ENCODE measurements at places on chromosomes 12 and 14. TPM values are rescaled to one million over a fixed set of nuclear protein-coding genes. Genes with fewer than 3 reads are reported as not detected.

- H3K27ac ChIP-seq = peak overlapping the region; percentile 63
- H3K36me3 ChIP-seq = no peaks in the 10 kb centered on the region
- no peaks in the 10 kb centered on the region for H3K27me3 ChIP-seq
- peaks cover 24% of the 10 kb centered on the region for H3K4me1 ChIP-seq
- peak; percentile 66 for DNase-seq
Observed at GRCh38 chr12:95633049-95633731, 81.9 kb upstream of the USP44 start.

- H3K4me1 ChIP-seq = no peaks in the 10 kb centered on the region
- no peak overlapping the region for H3K4me3 ChIP-seq
- no peaks in the 10 kb centered on the region for H3K36me3 ChIP-seq
- no peak overlapping the region for H3K27ac ChIP-seq
- no peak for DNase-seq
Observed at GRCh38 chr12:125142601-125143000, 77.4 kb downstream of the AACS start.

DNA sequence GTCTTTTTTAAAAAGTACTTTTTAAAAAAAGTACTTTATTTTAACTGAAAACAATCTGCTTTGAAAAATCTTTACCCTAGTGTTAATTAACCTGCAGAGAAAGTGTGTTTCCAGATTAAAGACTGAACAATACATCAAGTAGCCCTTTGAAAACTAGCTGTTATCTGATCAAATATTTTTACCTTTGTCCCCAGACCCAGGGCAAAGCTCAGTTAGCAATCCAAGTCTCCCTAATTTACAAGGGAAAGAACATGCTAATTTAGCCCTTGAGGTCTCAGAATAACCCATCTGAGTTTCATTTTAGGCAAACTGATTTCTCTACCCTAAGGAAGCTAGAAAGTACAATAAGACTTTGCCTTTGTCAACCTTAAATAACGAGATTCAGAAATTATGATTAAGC lies 91.2 kb downstream of the PPM1H start:
- no peaks in the 10 kb centered on the region for H3K27me3 ChIP-seq
- no peak overlapping the region for H3K27ac ChIP-seq
- no peak for DNase-seq
- H3K4me1 ChIP-seq = no peaks in the 10 kb centered on the region

DNA sequence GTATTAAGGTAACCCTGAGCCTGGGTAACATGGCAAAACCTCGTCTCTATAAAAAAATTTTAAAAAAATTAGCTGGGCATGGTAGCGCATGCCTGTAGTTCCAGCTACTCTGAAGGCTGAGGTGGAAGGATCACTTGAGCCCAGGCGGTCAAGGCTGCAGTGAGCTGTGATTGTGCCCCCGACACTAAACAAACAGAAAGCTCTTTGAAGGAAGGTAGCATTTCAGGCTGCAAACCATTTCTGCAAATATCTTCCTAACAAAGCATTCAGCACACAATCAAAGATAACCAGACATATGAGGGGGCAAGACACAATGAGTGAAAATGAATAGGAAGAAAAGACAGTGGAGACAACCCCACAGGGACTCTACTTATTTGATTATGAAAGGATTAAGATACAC lies 118.7 kb downstream of the PRIMA1 start:
- no peaks in the 10 kb centered on the region for H3K36me3 ChIP-seq
- no peaks in the 10 kb centered on the region for H3K4me1 ChIP-seq
- no peak for DNase-seq
- no peak overlapping the region for H3K4me3 ChIP-seq
- H3K27me3 ChIP-seq = no peaks in the 10 kb centered on the region

DNA sequence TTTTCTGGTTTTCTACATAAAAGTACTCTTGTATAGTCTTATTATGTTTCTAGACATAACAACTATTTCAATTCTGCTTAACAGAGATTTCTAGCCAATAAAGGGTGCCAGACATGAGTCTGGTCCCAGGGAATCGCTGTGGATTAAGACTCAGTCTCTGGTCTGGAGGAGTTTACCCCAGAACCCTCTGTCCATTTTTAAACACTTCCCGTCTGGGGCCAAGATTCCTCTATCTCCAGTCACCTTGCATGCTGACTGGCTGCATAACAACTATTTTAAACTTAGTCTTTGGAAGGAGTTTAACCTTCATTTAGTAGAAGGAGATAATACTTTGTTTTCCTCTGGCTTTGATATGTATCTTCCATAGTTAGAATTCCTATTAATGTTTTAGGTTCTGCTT lies 163.1 kb upstream of the IFNG-AS1 start:
- H3K36me3 ChIP-seq = no peaks in the 10 kb centered on the region
- no peaks in the 10 kb centered on the region for H3K4me1 ChIP-seq
- H3K27ac ChIP-seq = no peak overlapping the region

- H3K27me3 ChIP-seq = no peaks in the 10 kb centered on the region
- DNase-seq = no peak
- H3K36me3 ChIP-seq = no peaks in the 10 kb centered on the region
Observed at GRCh38 chr12:105658389-105658788, 327.9 kb downstream of the C12orf75 start.

DNA sequence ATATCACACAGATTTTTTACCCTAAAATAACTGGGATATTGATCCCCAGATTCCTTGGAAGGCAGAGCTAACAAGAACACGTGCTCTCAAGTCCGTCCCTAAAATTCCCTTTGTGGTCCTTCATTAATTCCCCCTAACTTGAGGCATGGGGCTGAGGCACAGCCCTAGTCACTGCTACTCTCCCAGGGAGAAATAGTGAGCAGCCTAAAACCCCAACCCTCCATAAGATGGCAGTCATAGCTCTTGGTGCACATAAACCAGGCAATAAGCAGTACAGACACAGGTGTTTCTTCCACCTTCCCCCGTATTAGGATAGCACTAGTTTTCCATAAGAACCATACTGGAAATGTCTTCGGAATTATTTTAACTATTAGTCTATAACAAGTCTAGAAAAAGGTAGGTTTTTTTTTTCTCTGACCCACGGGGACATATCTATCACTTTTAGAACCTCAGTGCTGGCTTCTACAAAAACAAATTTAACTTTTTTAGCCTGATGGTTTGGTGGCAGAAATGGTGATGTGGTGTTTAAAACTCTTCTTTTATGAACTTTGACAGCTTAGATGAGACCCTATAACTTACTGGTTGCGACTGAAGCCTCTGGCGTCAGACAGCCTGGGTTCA lies 3.1 kb upstream of the ARHGEF40 start:
- H3K4me1 ChIP-seq = peaks cover 27% of the 10 kb centered on the region
- no peaks in the 10 kb centered on the region for H3K36me3 ChIP-seq
- no peaks in the 10 kb centered on the region for H3K27me3 ChIP-seq
- H3K27ac ChIP-seq = no peak overlapping the region
- no peak for DNase-seq
- no peak overlapping the region for H3K4me3 ChIP-seq

GRCh38 chr14:61329478-61330051 lies 8.2 kb downstream of the PRKCH start:
- H3K4me1 ChIP-seq = no peaks in the 10 kb centered on the region
- H3K27me3 ChIP-seq = no peaks in the 10 kb centered on the region
- DNase-seq = no peak
- H3K4me3 ChIP-seq = no peak overlapping the region
- no peaks in the 10 kb centered on the region for H3K36me3 ChIP-seq

DNA sequence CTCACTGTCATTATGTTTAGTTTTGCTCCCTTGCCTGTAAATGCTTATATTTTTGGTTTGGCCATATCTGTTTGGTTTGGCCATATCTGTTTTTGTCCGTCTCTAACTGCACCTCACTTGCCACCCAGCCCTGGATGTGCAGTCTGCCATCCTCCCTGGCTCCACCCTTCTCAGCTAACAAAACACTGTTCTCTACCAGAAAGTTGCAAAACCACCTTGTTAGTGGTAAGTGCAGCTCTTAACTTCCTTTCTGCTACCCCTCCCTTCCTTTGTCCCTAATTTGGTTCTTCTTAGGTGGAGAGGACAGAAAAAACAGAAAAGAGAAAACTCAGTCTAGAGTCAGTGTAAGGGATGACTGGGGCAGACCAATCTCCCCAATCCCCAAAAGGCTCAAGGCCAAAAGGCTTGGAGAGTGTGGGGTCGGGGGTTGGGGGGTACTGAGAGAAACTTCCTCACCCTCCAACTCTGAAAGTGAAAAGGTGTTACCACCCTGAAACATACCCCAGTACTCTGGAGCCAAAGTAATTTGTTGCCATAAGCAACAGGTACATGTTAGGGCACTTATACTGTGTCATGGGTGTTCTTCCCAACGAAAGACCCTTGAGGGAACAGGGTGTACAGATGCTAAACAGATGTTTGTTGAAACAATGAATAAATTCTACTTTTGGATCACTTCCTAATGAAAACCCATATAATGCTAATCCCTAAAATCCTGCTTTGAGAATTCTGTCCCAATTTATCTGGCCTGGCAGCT lies 5.0 kb downstream of the BIN2 start:
- H3K4me1 ChIP-seq = no peaks in the 10 kb centered on the region
- H3K27ac ChIP-seq = peak overlapping the region; percentile 52
- no peaks in the 10 kb centered on the region for H3K27me3 ChIP-seq

- H3K4me1 ChIP-seq = no peaks in the 10 kb centered on the region
- no peaks in the 10 kb centered on the region for H3K27me3 ChIP-seq
- no peaks in the 10 kb centered on the region for H3K36me3 ChIP-seq
- H3K27ac ChIP-seq = no peak overlapping the region
Observed at GRCh38 chr14:48350971-48351370, 675.6 kb upstream of the MDGA2 start.

GRCh38 chr12:49669796-49670195 lies 37.4 kb downstream of the FMNL3 start:
- H3K27ac ChIP-seq = no peak overlapping the region
- H3K27me3 ChIP-seq = no peaks in the 10 kb centered on the region
- H3K36me3 ChIP-seq = no peaks in the 10 kb centered on the region
- DNase-seq = no peak

GRCh38 chr12:105214148-105214547 lies 21.8 kb downstream of the APPL2 start:
- no peaks in the 10 kb centered on the region for H3K27me3 ChIP-seq
- no peak overlapping the region for H3K4me3 ChIP-seq
- peak overlapping the region; percentile 73 for H3K27ac ChIP-seq
- no peak for DNase-seq
- H3K4me1 ChIP-seq = peaks cover 32% of the 10 kb centered on the region

GRCh38 chr12:51667269-51667668 lies 76.2 kb downstream of the SCN8A start:
- no peaks in the 10 kb centered on the region for H3K27me3 ChIP-seq
- no peak overlapping the region for H3K4me3 ChIP-seq
- DNase-seq = no peak
- H3K4me1 ChIP-seq = no peaks in the 10 kb centered on the region

DNA sequence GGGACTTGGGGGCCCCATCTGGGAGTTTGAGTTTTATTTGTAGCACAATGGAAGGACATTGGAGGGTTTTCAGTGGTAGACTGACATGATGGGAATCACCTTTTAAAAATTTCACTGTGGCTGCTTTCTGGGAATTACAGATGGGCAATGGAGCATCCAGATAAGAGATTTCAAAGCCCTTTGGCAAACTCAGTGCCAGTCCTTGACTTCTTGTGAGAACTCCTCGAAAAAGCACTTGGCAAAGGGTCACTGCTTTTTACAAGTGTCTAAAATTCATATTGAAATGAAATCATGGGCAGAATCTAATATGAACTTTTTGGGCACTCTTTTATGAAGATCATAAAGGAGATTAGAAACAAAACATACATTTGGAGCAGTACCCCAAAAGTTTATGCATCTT lies 34.3 kb upstream of the IGF1 start:
- no peak for DNase-seq
- no peak overlapping the region for H3K4me3 ChIP-seq
- no peak overlapping the region for H3K27ac ChIP-seq
- peaks cover 7% of the 10 kb centered on the region for H3K4me1 ChIP-seq
- no peaks in the 10 kb centered on the region for H3K36me3 ChIP-seq
- H3K27me3 ChIP-seq = no peaks in the 10 kb centered on the region

DNA sequence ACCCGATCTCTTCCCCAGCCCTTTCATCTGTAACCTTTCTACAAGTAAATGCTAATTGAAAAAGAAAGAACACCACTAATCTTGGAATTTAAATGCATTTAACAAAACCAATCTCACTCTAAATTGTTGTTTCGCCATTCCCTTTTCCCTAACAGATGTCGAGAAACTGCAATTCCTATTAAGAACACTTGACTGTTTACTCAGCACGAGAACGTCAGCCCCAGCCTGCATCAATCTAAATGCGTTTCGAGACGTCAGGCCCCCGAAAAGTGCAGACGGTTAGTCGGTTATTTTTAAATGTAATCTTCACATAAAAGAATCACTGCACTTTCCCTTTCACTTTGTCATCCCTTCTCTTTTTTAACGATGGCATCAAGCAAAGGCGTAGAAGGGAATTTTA lies 837.6 kb downstream of the VRK1 start:
- H3K4me1 ChIP-seq = no peaks in the 10 kb centered on the region
- no peak overlapping the region for H3K4me3 ChIP-seq
- H3K36me3 ChIP-seq = no peaks in the 10 kb centered on the region
- no peak for DNase-seq
- no peaks in the 10 kb centered on the region for H3K27me3 ChIP-seq
- no peak overlapping the region for H3K27ac ChIP-seq

DNA sequence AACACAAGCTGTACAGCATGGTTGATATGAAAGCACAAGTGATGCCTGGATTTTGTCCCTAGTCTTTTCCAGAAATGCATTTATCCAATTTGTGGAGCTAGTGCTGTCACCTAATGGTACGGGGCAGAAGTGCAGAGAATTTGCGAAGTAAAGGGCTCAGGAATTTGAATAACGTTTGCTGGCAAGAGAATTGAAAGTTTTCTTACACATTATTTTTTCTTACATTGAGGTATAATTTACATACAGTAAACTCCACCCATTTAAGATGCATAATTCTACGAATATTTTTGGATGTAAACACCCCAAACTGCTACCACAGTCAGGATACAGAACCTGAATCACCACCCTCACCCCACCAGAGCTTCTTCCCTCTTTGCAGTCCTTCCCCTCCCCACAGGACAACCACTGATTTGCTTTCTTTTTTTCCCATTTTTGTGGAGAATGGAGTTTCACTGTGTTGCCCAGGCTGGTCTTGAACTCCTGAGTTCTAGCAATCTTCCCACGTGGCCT lies 3.5 kb downstream of the AICDA start:
- no peaks in the 10 kb centered on the region for H3K4me1 ChIP-seq
- H3K36me3 ChIP-seq = no peaks in the 10 kb centered on the region
- peak overlapping the region; percentile 6 for H3K27ac ChIP-seq
- DNase-seq = peak; percentile 80
- H3K27me3 ChIP-seq = no peaks in the 10 kb centered on the region
- no peak overlapping the region for H3K4me3 ChIP-seq

SMOC1 gene
- 0.38 TPM for total RNA-seq

ZDHHC22 gene
- not detected for total RNA-seq

SOAT2 gene
- 34.5 TPM for total RNA-seq

MGAT4C gene
- total RNA-seq = under 0.01 TPM

SLCO1B1 gene
- total RNA-seq = not detected

KRT78 gene
- not detected for total RNA-seq

CD4 gene
- 2.8 TPM for total RNA-seq

Measured in Peyer's patch (tissue), 4 donors.